ENCODE measurements at places on chromosomes 6 and 20.

- DNase-seq: no peak
Observed at GRCh38 chr6:161578478-161578877, 304.6 kb upstream of the AGPAT4 start.

GRCh38 chr6:84581494-84582259, 182.7 kb downstream of the TBX18 start:
- DNase-seq: no peak

DNA sequence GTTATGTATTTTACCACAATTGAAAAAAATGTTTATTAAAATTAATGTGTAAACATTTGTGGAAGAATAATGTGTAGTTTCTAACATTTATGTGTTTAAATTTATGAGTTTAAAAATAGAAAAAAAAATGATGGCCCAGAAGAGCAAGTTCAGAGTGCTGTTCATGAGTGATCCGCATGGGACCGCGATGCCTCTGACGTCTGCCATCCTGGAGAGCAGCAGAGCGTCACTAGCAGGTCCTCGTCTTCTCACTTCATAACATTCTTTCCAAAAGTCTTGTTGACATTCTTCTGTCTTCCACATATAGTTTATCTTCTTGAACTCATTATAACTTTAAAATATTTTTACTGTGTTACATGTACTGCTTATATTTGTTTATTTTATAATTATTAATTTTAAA, 15.5 kb downstream of the BTNL2 start:
- no peak for DNase-seq

DNA sequence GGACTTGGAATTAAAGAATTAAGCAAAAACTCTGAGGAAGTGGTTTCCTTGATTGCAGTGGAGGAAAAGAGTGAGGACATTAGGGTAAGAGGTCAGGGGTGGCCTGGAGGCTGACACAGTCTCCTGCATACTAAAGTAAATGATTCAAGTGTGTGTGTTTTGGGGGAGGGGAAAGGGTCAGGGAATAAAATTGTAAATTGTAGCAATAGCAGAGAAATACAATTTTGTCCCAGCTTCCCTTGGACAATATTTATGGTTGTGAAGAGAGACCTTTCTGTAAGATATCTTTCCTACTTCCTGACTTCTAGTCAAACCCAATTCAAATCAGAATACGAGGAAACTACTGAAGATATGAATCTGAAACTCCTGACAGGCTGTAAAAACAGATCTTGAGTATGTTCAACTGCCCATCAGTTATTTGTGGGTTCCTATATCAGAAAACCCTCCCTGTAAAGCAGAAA, 143.4 kb upstream of the HMGN3 start:
- DNase-seq: no peak

Data from NCI-H2171 treated with DMSO at 0.1 percent for 48 hours (cell line).